GDM1 (cell line): ENCODE measurements at places on chromosomes 7 and 10.

DNA sequence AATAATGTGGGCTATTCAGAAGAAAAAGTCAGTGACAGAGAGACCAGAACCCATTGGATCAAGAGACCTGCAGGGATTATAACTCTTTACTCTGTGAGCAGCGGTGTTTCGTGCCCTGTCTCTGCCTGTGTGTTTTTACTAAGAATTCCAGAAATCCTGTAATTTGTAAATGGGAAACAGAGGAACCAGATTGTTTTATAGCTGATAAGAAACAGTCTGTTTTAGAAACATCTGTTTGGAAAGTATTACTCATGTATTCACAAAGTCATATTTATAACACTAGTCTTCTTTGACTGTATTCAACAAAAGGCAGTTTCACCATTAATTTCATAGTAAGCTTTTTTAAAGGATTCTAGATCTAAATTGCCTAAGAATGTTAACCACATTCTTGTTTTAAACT is 30.0 kb upstream of the VDAC2 start:
- no peak for DNase-seq

DNA sequence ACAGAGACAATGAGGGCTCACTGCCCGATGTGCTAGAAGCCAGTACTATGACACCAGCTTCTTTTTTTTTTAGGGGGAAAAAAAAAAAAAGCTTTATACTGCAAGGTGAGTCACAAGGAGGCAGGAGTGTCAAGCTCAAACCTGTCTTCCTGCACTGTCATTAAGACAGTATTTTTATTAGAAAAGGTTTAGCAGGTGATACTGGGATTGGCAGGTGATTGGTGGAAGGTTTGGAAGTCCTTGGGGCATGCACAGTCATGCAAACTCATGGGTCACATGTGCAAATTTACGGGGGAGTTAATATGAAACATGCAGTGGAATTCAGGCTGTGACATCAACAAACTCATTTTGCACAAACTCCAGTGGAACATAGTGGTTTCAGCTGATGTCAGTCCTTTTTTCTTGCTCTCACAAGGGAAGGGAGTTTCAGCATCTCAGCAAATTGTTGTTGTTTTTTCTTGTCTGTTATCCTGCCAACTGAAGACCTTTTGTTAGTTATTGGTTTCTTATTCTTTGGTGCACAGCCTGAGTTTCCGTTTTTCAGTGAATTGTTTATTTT is 530.6 kb downstream of the ANKRD7 start:
- DNase-seq, result no peak

- no peak for DNase-seq
Measured at GRCh38 chr10:18205098-18205834, 65.0 kb downstream of the CACNB2 start.

- DNase-seq, result no peak
Measured at GRCh38 chr7:127715901-127716300, 63.9 kb downstream of the SND1 start.

DNA sequence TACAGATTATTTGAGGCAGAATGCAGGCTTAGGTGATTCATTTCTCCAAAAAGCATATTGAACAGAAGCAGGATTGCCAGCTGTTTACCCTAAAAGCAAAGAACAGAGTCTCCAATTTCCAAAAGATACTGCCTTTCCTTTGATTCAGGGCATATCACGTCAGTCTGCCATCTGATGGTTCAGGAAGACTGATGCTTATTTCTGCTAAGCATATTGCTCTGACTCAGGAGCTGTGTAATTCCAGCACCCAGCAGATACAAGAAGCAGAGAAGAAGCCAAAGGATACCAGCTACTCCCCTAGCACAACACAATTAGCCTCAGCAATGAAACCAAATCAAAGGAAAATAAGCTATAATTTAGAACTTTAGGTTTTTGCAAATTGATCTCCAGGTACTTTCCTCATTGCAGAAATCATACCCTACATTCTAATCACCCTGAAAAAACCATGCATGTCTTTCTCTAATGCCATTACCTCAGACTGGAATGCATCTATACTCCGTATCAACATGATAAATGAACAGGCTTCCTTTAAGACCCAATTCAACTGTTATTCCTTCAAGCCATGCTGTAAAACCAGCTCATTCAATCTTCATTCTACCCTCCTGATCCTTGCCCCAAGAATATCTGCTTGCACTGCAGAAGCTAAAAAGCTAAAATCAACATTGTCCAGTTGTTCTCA is 55.1 kb downstream of the ABI1 start:
- no peak for DNase-seq

DNA sequence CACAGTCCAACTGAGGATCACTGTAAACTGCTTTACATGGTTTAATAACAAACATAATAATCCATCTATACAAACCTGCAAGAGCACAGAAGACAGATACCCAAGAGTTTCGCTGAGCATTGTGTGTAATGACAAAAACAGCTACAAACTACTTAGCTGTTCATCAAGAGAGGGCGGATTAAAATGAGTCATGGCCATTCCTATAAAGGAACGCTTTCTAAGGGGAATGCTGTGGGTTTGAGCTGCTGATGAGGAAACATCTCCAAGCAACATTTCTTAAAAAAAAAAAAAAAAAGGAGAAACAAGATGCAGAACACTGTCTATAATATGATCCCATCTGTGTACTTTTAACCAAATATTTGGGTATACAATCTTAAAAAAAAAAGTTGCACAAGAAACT is 33.8 kb downstream of the VOPP1 start:
- DNase-seq, result no peak

DNA sequence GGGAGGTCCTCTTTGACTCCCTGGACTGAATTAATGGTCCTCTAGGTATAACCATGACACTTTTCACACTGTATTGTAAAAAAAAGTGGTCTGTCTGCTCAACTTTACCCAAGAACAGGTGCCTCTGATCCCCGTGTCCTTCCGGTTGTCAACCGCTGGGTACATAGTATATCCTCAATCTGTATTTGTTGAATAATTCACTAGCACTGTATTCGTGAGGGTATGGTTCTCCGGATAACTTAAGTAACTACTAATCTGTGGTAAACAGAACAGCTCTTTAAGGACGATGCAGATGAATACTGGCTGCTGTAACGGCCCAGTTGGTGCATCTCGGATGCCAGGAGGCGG is 472 bp upstream of the ADAM22 start:
- DNase-seq, result no peak

GRCh38 chr7:92375013-92375412 is 72.3 kb upstream of the GATAD1 start:
- no peak for DNase-seq

DNA sequence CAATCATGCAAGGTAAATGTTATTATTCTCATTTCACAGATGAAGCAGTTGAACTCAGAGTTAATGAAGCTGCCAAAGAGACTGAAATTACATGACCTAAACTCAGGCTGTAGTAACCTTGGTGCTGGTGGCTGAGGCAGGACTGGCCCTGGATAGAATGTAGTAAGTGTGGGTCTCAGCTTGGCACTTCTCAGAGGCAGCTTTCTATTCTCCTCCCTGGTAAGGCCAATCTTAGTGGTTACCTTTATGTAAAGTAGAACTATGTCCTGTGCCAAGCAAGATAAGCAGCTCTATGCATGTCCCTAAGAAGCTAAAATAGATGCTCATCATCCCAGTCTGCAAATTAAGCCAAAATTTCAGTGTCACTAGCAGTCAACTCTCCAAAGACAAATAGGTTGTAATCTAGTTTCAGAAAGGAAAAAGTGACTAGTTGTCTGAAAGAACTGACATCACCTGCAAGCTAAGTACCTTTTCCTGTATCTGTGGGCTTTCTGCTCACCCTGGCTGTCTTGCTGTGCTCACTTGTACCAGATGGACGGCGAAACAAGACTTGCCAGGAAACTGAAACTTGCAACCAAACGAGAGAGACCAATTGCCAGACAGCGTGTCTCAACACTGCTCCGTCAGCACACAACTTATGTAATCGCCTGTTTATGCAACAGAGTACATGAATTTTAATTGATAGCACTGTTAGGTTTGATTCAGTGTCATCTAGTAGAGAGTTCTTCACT is 43.7 kb downstream of the CH25H start:
- no peak for DNase-seq

DNA sequence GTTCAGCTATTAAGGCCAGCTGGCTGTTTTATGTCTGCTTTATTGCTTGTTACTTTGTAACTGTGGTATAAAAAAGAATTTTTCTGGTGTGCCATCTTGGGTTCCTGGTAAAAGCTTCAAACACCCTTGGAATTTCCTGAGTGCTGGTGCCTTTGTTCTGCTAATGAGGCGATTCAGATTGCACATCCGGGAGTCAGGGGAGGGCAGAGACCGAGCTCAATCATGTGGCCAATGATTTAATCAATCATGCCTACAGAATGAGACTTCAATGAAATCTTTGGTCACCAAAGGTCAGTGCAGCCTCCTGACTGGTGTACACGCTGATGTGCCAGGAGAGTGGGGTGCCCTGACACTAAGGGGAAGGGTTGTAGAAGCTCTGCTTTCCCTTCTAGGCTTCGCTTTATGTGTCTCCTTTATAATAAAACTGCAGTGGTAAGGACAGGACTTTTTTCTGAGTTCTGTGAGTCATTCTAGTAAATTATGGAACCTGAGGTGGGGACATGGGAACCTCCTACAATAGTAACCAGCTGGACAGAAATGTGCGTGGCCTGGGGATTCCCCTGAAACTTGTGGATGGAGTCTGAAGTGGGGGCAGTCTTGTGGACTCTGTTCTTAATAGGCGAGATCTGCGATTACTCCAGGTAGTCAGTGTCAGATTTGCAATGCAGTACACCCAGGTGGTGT is 69.4 kb upstream of the OGDHL start:
- DNase-seq, result no peak

GRCh38 chr10:59876695-59877094 is 29.7 kb downstream of the CCDC6 start:
- no peak for DNase-seq

DNA sequence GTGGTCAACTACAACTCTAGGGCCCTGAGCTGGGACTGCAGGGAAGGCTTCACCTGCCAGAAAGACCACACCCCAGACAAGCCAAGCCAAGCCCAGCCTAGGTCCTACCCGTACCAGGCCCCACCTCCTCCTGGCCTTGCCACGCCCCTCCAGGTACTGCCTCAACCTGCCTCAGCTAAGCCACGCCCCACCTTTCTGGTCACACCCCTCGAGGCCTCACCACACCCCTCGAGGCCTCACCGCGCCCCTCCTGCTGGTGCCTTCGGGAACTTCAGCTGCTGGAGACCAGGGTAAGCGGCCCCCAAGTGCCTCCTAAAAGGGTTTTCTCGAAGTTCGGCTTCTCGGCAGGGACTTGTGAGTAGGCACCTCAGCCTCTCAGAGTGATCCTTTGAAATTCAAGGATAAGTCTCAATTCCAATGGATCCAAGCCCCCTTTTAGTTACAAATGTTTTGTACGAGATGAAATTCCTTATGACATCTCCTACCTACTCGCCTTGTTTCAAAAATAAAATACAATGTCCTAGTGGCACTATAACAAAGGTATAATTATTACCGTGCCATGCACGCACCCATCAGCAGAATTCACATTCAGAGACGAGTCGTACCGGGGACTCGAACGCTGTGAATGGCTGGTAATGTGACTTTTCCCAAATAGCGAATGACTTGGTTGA is 171.2 kb downstream of the ARHGAP21 start:
- DNase-seq, result no peak
